Dermis microvascular lymphatic vessel endothelial cell (primary cell): ENCODE measurements at places on chromosomes 6 and 20. TPM values are rescaled to one million over a fixed set of nuclear protein-coding genes. Genes with fewer than 3 reads are reported as not detected.

CGA gene
- total RNA-seq: not detected in 2 replicates

ID1 gene
- 576 and 901 TPM in 2 replicates for total RNA-seq

SLC4A11 gene
- total RNA-seq: 6.9 and 26.0 TPM in 2 replicates

PRR18 gene
- not detected in 2 replicates for total RNA-seq

HDGFL1 gene
- total RNA-seq: not detected in 2 replicates

EEF1A2 gene
- total RNA-seq: 9.2 and 22.0 TPM in 2 replicates

PACRG gene
- under 0.01 TPM in 2 replicates for total RNA-seq

MYLK2 gene
- 14.5 and 42.1 TPM in 2 replicates for total RNA-seq

ULBP1 gene
- total RNA-seq: under 0.01 TPM in 2 replicates

EFCAB8 gene
- total RNA-seq: under 0.01 TPM in 1 of 2 replicates, not detected in the other

BMP2 gene
- 13.1 and 30.8 TPM in 2 replicates for total RNA-seq

TCF19 gene
- total RNA-seq: 12.8 and 21.7 TPM in 2 replicates

GMDS gene
- total RNA-seq: 6.2 and 9.2 TPM in 2 replicates
